Activated CD4-positive, alpha-beta T cell treated with anti-CD3 and anti-CD28 coated beads, Interleukin-2, amount 10 ng/mL, durations not matched to agents 24 days and 14 days (primary cell): ENCODE measurements at places on chromosomes 7 and 10. TPM values are rescaled to one million over a fixed set of nuclear protein-coding genes. Genes with fewer than 3 reads are reported as not detected.

The VSTM4 gene
- 0.50 and 0.63 TPM in 2 replicates for total RNA-seq

The COL13A1 gene
- total RNA-seq: not detected in 2 replicates

DNA sequence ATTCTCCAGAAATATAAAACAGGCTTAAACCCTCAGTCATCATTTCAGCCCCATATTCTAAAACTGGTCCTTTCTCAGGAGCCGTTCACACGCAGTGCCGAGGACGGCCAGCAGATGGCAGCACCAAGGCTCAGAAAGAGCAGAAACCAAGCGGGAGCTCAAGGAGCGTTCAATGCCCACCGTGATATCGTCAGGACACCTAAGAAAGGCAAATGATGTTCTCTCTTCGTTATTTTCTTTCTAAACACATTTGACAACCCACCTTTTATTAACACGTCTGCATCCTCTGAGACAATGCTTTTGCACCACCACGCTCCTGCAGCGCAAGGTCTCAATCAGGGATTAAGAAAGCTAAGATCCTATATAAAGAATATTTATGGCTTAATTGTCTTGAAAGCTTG lies 45.7 kb upstream of the RBM33 start:
- H3K27ac ChIP-seq: no peak overlapping the region
- peaks cover 38% of the 10 kb centered on the region for H3K27me3 ChIP-seq
- DNase-seq: peak; percentile 96
- H3K4me3 ChIP-seq: no peak overlapping the region
- no peaks in the 10 kb centered on the region for H3K36me3 ChIP-seq
- peaks cover 12% of the 10 kb centered on the region for H3K4me1 ChIP-seq

DNA sequence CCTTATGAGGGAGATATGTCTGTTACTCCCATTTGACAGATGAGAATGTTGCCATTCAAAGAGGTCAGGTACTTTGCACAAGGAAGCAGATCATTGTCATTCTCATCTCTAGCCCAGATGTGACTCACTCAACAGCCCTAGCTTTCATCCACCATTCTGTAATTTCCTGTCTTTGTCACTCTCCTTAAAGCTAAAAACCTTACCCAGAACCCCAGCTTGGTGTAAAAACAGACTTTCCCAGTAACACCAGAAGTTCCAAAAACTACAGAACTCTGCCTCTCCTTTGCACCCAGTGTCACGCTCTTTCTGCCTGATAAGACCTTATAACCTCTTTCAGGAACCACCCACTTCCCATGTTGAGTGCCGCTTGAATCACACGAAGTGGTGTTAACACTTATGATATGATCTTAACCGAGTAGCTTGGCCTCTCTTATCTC lies 89.1 kb upstream of the SP4 start:
- DNase-seq: peak; percentile 87
- H3K36me3 ChIP-seq: peaks cover 50% of the 10 kb centered on the region
- peak overlapping the region; percentile 87 for H3K27ac ChIP-seq
- H3K27me3 ChIP-seq: no peaks in the 10 kb centered on the region
- H3K4me3 ChIP-seq: peak overlapping the region; percentile 13

DNA sequence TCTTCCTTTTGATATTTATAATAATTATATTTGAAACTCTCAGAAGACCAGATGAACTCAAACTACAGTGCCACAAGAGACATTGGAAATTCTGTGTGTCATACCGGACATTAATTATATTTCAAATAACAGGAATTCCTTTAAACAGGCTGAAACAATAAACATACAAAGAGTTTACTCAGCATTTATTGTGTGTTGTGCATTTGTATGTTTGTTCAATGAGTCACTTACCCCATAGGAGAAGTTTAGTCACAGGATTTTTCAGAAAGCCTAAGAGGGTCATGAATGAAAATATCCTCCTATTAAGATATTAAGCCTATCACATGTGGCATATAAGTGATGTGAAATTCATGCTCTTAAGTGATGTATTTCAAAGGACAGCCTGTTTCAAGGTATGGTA lies 566.8 kb downstream of the CNTNAP2 start:
- H3K27ac ChIP-seq: no peak overlapping the region
- H3K4me1 ChIP-seq: no peaks in the 10 kb centered on the region
- no peaks in the 10 kb centered on the region for H3K27me3 ChIP-seq
- H3K36me3 ChIP-seq: no peaks in the 10 kb centered on the region
- no peak for DNase-seq

The VSTM2A gene
- not detected in 2 replicates for total RNA-seq

DNA sequence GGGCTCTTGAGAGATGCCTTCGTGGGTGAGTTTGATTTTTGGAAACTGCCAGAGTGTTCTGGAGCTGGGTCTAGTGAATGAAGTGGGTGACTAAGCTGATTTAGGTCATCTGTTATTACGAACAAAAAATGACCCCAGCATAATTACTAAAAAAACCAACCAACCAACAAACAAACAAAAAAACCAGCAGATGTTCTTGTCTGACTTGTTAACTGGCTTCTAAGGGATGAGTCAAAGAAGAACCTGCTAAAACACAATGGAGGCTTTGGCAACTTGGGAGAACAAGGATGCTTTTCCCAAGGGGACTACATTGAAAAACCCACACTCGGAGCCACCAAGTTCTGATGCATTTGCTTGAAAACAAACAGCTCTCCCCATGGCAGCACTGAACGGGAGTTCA lies 11.5 kb downstream of the TACR2 start:
- H3K27me3 ChIP-seq: no peaks in the 10 kb centered on the region
- DNase-seq: no peak
- peaks cover 18% of the 10 kb centered on the region for H3K4me1 ChIP-seq
- no peak overlapping the region for H3K4me3 ChIP-seq

GRCh38 chr10:75048669-75049098 lies 62.8 kb upstream of the SAMD8 start:
- no peaks in the 10 kb centered on the region for H3K36me3 ChIP-seq
- no peak overlapping the region for H3K4me3 ChIP-seq
- H3K27me3 ChIP-seq: no peaks in the 10 kb centered on the region

- H3K4me1 ChIP-seq: peaks cover 12% of the 10 kb centered on the region
- DNase-seq: peak; percentile 72
- H3K36me3 ChIP-seq: no peaks in the 10 kb centered on the region
Observed at GRCh38 chr10:87635498-87636312, 24.0 kb upstream of the PAPSS2 start.

The JAKMIP3 gene
- 1.2 and 1.3 TPM in 2 replicates for total RNA-seq

DNA sequence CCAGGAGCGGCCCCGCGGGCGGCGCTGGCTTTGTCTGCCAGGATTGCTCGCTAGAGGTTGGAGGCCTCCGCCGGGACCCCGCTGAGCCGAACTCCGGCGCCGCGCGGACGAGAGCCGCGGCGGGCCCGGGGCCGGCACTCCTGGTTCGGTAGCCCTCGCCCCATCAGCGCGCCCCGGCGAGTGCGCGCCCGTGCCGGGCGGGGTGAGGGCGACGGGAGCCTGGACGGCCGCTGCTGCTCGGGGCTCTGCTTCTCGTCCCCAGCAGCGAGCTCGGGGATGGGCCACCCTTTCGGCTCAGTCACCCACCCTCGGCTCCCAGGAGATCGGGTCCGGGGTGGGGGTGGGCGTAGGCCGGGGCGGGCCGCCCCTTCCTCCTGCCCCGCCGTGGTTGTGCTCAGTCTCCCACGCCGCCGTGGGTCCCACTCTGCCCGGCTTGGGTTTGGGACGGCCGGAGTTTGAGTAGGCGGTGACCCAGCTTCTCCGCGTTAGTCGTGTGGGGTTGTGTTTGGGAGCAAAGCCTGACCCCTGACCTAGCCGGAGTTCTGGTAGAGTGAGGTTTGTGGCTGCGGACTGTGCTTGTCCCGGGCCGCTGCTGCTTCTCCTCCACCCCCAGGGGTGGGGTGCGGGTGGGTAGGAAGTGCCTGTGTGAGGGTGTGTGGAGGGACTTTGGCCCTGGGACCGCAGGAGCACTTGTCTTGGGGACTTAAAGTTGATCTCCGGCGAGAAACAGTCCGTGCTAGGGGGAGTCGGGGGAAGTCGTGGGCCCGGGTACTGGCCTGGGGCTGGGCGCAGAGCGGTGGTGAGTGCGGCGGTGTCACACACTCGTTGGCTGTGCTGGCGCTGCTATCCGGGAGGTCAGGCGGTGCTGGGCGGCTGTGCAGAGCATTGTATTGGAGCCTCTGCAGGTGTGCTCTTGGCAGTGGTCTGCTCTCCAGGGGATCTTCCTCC lies 677 bp downstream of the TSPAN14 start:
- H3K4me1 ChIP-seq: peaks cover 48% of the 10 kb centered on the region
- H3K36me3 ChIP-seq: peaks cover 17% of the 10 kb centered on the region
- no peaks in the 10 kb centered on the region for H3K27me3 ChIP-seq
- peak overlapping the region; percentile 98 for H3K4me3 ChIP-seq

DNA sequence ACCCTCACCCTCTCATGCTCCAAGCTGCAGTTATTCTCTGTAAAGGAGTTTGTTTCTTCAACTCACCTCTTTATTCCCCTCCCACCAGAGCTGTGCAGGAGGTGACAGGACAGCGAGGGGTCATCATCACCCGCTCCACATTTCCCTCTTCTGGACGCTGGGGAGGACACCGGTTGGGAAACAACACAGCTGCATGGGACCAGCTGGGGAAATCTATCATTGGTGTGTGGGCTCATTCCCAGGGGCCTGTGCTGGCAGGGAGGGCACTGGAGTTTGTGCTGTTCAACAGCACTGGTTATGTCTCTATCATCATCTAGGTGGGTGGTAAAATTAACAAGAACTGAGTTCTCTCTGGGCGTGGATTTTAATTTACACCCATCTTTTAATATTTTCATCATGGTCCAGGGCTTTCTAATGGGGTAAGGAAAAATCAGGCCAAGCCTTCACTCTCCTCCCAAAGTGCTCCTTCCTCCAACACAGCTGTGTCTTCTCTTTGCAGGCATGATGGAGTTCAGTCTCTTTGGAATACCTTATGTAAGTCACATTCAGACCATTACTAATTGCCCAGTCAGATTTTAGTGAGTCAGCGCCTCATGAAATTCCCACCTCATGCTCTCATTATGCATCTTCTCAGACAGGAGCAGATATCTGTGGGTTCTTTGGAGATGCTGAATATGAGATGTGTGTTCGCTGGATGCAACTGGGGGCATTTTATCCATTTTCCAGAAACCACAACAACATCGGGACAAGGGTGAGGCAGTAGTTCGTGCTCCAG lies 61.6 kb downstream of the PRSS58 start:
- H3K27me3 ChIP-seq: peaks cover 22% of the 10 kb centered on the region
- no peaks in the 10 kb centered on the region for H3K36me3 ChIP-seq
- no peak for DNase-seq
- no peak overlapping the region for H3K4me3 ChIP-seq

- DNase-seq: no peak
- H3K27me3 ChIP-seq: no peaks in the 10 kb centered on the region
- H3K4me1 ChIP-seq: no peaks in the 10 kb centered on the region
- H3K4me3 ChIP-seq: no peak overlapping the region
Observed at GRCh38 chr10:5468262-5469106, 30.9 kb downstream of the CALML5 start.

The LEP gene
- total RNA-seq: not detected in 2 replicates

DNA sequence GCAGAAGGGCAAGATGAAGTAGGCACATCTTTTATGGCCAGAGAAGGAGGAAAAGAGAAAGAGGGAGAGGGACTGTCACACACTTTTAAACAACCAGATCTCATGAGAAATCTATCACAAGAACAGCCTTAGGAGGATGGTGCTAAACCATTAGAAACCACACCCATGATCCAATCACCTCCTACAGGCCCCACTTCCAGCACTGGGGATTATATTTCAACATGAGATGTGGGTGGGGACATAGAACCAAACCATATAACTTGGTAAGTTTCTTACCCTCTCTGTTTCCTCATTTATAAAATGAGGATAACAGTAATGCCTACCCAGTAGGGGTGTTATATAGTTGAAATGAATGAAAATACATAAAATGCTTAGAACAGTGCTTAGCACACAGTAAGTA lies 66.0 kb downstream of the CHCHD3 start:
- no peaks in the 10 kb centered on the region for H3K4me1 ChIP-seq
- H3K36me3 ChIP-seq: peaks cover 2% of the 10 kb centered on the region
- DNase-seq: no peak
- H3K27ac ChIP-seq: no peak overlapping the region
- no peak overlapping the region for H3K4me3 ChIP-seq

GRCh38 chr7:33145156-33145555 lies 15.8 kb downstream of the BBS9 start:
- no peaks in the 10 kb centered on the region for H3K27me3 ChIP-seq
- DNase-seq: no peak
- H3K4me3 ChIP-seq: no peak overlapping the region

GRCh38 chr7:121938429-121938996 lies 65.6 kb downstream of the PTPRZ1 start:
- H3K4me1 ChIP-seq: no peaks in the 10 kb centered on the region
- DNase-seq: no peak
- no peak overlapping the region for H3K27ac ChIP-seq
- H3K27me3 ChIP-seq: no peaks in the 10 kb centered on the region

GRCh38 chr7:7996568-7996967 lies 28.0 kb downstream of the GLCCI1 start:
- DNase-seq: no peak
- peaks cover 6% of the 10 kb centered on the region for H3K4me1 ChIP-seq
- H3K4me3 ChIP-seq: no peak overlapping the region
- H3K27me3 ChIP-seq: no peaks in the 10 kb centered on the region

The TRIM74 gene
- total RNA-seq: 0.33 and 2.1 TPM in 2 replicates

The UMAD1 gene
- total RNA-seq: 11.8 and 12.4 TPM in 2 replicates

- H3K4me1 ChIP-seq: no peaks in the 10 kb centered on the region
- no peak for DNase-seq
- no peak overlapping the region for H3K4me3 ChIP-seq
- H3K27me3 ChIP-seq: peaks cover 22% of the 10 kb centered on the region
- H3K36me3 ChIP-seq: no peaks in the 10 kb centered on the region
Observed at GRCh38 chr7:94288096-94288495, 106.6 kb upstream of the COL1A2 start.

DNA sequence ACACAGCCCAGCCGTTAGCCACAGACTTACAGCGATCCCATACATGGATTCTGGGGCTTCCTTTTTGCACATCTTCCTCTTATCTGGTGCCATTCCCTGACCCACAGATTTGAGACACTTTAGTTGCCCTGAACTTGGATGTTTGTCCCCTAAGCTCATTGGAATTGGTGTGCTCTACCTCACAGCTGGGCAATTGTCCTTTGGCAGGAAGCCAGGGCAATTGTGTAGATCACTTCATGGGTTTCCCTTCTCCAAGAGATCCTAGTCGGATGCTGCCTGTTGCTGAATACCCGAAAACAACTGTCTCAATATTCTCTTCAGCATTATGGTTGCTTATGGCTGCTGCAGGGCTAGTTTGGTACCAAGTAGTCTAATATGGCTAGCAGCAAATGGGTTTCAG lies 470.7 kb upstream of the MKI67 start:
- peaks cover 3% of the 10 kb centered on the region for H3K27me3 ChIP-seq
- DNase-seq: peak; percentile 28
- no peak overlapping the region for H3K27ac ChIP-seq
- H3K36me3 ChIP-seq: no peaks in the 10 kb centered on the region

GRCh38 chr10:102549549-102549948 lies 45.8 kb downstream of the SUFU start:
- peaks cover 4% of the 10 kb centered on the region for H3K4me1 ChIP-seq
- H3K27ac ChIP-seq: no peak overlapping the region
- DNase-seq: no peak
- H3K36me3 ChIP-seq: peaks cover 15% of the 10 kb centered on the region
